Urinary bladder (tissue), 4 donors: ENCODE measurements at places on chromosomes 12 and 14.

GRCh38 chr12:44711736-44712135, 164.4 kb downstream of the NELL2 start:
- no peak for DNase-seq

DNA sequence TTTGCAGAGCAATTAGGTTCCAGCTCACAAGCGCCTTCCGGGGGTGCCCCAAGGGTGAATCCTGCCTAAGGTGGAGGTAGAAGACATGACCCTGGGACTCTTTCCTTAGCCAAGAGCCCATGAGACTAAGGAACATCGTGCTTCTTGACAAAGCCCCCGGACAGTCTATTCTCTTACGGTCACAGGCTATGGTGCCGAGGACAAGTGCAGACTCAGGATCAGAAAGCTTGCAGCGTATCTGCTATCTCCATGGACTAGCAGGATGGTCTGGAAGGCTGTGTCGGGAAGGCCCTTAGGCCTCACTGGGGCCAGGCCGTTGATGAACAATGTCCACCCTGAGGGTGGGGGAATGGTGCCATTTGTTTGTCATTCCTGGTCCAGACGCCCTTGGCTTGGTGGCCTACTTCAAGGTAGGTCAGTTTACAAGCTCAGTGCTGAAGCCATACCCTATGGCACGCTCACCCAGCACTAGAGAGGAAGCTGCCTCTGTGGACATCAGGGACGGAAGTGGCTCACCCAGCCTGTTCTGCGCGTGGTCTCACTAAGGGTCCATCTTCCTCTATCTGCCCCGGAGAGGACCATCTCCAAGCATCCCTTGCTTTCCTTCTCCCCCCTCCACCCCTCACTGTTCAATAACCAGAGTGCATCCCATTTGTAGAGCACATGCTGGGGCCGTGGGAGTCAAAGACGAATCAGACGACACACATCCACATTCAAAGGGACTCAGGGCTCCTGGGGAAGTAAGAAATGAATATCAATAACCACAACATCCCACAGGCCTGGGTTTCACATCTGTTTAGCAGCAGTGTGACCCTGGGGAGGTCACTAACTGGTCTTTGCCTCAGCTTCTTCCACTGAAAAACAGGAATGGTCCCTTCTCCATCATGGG, 45.0 kb upstream of the IQSEC3 start:
- no peak for DNase-seq

DNA sequence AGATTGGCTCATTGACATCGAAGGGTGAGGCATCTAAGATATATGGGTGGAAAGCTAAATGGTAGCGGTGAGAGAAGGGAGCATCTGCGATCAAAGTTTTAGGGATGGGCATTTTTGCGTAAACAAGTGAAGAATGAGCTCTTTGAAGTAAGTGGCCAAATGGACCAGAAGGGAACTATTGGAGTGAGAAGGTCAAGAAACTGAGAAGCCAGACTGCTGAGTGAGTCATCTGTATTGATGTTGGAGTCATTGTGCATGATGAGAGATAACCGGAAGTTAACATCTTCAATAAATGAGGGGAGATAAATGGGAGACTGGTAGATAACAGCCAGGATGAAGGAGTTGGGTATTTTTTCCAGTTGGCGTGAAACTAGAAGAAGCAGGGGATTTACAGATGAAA, 271.9 kb upstream of the PDE3A start:
- no peak for DNase-seq

GRCh38 chr12:131093971-131094830, 140.5 kb downstream of the ADGRD1 start:
- DNase-seq, result no peak

- no peak for DNase-seq
Observed at GRCh38 chr14:103854017-103854808, 6.8 kb upstream of the PPP1R13B start.

DNA sequence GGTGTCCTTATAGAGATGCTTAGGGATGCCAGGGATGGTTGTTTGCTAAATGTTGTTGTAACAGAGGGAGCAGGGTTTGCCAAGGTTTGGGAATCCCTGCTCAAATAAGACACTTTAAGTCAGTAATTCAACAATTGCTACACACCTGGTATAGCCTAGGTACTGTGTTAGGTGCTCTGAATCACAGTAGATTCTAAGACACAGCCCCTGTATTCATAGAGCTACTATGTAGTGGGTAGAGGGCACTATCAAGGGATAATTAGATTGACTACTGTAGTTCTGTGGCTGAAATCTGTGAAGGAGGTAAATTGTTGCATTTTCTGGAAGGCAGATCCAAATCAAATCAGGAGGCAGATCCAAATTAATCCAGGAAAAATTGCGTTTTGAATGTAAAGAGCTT, 149.2 kb downstream of the C12orf75 start:
- no peak for DNase-seq

- DNase-seq, result no peak
Observed at GRCh38 chr14:45181806-45182205, 46.1 kb downstream of the FANCM start.

DNA sequence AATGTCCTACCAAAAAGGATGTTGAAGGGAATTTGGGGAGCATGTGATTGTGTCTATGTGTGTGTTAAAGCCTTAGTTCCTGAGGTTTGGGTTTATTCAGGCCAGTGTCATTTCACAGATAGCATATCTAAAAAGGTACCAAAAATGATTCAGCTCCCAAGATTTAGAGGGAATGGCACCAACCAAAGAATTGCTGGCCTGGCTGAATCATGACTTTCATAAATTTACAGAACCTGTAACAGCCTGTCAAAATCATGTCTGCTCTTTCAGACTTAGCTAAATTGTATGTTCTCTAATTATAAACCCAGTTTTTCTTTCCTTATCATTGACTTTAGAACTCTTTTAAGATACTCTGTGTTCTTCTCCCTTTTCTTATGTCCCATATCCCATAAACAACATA, 231.5 kb downstream of the NUBPL start:
- DNase-seq, result no peak

DNA sequence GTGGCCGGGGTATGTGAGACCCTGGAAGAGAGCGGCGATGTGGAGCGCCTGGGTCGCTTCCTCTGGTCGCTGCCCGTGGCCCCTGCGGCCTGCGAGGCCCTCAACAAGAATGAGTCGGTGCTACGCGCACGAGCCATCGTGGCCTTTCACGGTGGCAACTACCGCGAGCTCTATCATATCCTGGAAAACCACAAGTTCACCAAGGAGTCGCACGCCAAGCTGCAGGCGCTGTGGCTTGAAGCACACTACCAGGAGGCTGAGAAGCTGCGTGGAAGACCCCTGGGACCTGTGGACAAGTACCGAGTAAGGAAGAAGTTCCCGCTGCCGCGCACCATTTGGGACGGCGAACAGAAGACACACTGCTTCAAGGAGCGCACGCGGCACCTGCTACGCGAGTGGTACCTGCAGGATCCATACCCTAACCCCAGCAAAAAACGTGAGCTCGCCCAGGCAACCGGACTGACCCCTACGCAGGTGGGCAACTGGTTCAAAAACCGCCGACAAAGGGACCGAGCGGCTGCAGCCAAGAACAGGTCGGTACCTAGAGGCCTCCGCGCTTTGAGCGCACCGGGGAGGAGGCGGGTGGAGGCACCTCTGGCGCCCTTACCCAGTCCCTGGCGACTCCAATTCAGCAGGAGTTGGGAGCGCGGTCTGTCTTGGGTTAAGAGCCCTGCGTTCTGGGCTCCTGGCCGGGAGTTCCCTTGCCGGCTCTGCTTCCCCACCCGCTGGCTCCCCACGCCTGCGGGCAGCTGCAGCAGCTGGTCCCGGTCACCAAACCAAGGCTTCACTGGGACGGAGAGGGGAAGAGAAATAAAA, 700 bp downstream of the SIX6 start:
- no peak for DNase-seq

DNA sequence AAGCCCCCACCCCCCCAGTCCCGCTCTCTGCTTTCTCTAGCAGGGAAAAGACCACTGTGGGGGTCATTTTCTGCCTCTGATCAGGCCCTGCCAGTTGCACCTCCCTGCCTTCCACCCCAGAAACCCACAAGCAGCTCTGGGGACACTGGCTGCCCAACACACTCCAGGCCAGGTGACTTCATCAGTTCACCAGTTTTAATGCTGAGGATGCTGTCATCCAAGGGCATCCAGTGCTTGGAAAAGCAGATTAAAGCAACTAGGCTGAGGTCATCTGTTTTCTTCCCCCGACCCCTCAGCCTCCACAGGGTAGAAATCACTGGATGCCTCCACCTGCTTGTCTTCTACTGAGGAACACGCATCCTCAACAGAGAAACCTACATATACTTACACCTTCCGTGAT, 282.4 kb downstream of the DPF3 start:
- DNase-seq, result no peak
